ENCODE measurements at places on chromosomes 12 and 14. TPM values are rescaled to one million over a fixed set of nuclear protein-coding genes. Genes with fewer than 3 reads are reported as not detected.

DNA sequence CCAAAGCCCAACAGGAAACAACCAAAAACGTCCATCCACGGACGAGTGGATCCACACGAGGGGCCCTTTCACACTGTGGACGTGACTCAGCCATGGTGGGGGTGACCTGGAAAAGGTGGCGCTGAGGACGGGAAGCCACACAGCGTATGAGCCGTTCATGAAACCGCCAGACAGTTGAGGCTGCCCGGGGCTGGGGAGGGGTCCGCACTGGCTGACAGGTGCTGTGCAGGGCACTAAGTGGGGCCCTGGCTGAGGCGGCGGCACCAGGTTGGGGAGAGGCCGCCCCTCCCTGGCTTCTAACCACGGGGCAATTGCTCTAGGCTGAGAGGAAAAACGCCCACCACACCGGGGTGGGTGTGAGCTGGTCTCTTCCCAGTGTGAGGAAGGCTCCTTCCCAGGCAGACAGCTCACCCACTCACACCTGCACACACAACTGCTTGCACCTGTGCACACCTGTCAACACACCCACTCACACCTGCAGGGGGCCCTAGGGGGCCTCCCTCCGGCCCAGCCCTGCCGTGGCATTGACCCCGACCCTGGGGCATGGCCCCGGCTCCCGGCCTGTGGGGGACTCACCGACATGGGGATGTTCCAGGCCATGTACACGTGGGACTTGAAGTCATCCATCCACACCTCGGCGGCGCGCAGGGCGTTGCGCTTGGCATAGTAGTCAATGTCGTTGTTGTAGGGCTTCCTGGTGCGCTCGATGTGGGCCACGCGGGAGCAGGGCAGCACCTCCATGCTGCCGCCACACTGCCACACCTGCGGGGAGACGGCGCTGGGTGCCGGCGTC is 58.9 kb downstream of the NOC4L start:
- DNase-seq = no peak

DNA sequence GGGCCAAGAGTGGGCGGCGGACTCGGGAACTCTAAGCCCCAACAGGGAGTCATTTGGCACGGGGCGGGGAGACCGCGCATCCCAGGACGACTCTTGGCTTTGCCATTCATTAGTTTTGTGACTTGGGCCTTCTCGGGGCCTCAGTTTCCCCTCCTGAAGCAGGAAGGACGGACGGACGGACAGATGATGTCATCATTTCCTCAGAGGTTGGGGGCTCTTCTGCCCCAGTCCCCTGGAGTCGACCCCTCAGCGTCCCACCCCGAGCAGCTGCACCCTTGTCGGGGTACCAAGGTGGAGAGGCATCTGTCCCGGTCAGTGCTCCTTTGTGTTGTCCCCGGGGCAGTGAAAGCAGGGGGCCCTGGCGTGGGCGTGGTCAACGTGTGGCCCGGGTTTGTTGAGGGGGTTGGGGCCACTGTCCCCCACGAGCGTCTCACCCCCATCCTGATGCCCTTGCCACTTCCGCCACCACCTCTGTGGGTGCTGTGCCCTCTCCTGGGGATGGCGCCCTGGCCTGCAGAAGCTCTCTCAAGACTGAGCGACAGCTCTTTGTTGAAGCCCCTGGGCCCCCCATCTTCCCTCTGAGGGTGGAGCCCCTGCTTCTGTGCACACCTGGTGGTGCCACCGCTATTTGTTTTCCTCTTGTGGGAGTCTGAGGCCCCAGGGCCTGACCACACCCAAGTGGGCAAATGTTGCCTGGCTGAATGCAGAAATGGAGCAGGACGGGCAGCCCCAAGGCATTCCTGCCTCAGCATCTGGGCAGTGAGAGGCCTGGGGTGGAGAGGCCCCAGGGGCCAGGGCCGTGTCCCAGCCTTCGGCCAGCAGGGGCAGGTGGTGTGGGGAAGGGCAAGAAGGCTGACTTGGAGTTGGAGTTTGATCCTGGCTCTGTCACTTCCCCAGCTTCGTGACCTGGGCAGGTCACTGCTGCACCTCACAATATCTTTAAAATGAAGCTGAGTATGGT is 896 bp downstream of the HHIPL1 start:
- DNase-seq = no peak

GRCh38 chr12:89267404-89267803 is 84.9 kb downstream of the DUSP6 start:
- no peak for DNase-seq

DNA sequence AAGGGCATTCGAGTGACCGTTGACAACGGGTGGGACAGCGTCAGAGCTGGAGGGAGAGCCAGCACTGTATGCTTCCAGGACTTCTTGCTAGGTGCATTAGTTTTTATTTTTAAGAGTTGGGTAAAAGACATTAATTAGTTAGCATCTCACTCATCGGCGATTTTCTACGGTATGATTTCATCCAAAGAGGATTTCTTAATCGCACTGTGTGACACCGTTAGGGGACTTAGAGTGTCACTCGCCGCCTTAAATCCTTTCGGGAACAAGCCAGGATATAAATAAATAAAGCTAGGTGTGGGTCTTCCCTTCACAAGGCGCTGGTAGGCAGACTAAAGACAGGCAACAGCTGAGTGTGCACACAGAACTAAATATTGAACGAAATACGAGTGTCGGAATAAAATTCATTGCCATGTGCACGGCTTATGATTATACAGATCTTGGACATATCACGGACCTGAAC is 869 bp upstream of the NOVA1 start:
- peak; percentile 41 for DNase-seq

DNA sequence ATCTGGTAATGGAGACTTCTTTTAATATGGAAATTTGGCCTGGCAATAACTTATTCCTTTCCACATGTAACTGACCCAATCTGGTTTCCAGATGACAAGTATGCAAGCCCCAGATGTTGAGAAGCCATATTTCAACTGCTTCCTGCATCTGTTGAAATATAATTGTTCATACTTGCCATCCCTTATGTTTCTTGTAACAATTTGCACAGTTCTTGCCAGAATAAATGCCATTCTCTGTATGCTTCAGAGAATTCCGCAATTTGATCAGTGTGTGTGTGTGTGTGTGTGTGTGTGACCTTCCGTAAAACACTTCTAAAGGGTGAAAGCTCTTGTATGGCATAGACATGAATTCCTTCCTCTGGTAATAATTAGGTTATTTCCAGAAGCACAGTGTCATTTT is 1.8 kb upstream of the CLEC2A start:
- DNase-seq = no peak

NRDE2 gene
- 18.1 TPM for total RNA-seq
